ENCODE measurements at places on chromosomes 7 and 10.

DNA sequence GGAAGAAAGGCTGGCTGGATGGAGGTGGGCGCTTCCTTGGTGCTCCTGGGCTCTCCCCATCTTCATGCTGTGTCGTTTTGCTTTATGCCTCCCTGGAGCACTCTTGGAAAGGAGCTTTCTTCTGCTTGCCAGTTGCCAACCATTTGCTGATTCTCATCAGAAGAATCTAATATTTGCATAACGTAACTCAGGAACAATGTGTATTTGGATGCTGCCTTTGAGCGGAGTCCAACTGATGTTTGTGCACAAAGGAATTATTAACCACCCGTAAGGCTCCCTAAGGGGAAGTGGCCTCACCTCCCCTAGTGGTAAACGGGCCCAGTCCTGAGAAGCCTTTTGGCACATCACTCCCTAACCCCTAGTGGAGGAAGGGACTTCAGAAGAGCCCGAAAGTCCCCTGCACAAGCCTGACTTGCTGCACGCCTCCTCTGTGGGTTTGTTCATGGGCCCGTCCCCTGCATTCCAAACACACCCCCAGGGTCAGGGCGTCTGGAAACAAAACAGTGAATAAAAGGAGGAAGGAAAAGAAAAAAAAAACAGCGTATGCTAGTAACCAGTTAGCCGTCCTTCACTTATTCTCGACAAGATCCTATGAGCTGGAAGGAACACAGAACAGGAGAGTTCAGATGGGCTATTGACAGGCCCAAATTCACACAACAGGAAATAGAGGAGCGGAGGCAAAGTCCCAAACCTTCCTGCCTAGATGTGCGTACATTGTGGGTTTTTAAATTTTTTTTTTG, 602.2 kb downstream of the LRMDA start:
- DNase-seq: no peak

DNA sequence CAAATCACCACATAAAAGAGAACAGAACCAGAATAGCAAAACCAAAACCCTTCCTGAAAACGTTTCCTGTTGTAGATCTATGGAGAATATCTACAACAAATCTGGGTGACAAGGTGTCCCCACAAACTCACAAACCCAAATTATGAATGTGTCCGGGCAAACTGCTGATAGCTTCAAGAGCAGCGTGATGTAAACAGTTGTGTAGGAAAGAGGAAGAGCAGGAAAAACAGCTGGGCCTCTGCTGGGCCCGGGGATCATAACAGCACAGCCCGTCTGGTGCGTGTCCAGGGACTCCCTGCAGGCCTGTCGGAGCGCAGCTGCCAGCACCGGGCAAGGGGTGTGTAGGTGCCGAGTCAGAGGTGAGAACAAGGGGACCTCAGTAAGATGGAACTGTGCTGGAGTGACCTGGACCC, 53.7 kb downstream of the KCNH2 start:
- DNase-seq: no peak

GRCh38 chr7:498678-499641, 20.7 kb downstream of the PDGFA start:
- no peak for DNase-seq

GRCh38 chr7:25562673-25563182, 334.4 kb upstream of the NPVF start:
- DNase-seq: no peak

DNA sequence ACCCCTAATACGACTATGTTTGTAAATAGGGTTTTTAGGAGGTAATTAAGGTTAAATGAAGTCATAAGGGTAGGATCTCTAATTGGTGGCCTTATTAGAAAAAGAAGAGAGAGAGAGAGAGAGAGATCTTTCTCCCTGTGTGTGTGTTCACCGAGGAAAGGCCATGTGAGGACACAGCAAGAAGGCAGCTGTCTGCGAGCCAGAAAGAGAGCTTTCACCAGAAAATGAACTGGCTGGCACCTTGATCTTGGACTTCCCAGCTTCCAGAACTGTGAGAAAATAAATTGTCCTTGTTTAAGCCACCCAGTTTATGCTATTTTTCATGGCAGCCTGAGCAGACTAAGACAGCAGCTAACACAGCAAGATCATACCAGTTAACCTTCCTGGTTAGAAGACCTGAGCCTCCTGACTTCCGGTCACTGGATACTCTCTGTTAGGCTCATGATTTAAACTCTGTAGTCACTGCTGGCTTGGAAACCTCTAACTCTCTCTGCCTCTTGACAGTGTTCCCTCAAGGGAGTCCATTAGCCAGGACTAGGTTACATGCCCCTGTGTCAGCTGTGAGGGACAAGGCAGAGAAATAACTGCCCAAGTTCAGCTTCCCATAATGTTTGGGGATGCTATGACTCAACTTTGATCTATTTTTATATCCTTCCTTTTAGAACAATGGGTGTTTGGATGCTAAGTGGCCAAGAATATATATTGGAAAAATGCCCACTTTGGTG, 102.3 kb downstream of the DYNC1I1 start:
- DNase-seq: no peak
